Iris pigment epithelial cell (primary cell): ENCODE measurements at places on chromosomes 5 and 9.

DNA sequence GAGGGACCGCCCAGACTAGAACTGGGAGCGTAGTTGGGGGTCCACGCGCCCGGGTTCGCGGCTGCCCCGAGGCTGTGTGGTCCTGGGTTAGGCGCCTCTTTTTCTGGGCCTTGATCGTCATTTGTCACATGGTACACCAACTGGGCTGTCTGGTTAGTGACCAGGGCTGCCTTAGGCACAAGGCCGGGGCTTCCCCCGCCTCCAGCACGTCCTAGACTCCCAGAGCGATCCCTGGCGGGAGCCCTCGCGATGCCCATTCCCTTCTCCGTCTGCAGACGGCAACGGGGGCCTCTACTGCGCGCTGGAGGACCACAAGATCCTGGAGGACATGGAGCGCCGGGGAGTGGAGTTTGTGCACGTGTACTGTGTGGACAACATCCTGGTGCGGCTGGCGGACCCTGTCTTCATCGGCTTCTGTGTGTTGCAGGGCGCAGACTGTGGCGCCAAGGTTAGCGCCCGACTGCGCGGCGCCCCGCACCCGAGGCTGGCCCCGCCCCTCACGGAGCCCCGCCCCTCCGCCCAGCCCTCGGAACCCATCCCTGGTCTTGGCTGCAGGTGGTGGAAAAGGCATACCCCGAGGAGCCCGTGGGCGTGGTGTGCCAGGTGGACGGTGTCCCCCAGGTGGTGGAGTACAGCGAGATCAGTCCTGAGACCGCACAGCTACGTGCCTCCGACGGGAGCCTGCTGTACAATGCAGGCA, 1.5 kb downstream of the UAP1L1 start:
- no peak for DNase-seq

- DNase-seq = no peak
Measured at GRCh38 chr9:89820337-89820736, 215.5 kb downstream of the GADD45G start.

- no peak for DNase-seq
Measured at GRCh38 chr9:131717719-131718460, 22.0 kb downstream of the RAPGEF1 start.

DNA sequence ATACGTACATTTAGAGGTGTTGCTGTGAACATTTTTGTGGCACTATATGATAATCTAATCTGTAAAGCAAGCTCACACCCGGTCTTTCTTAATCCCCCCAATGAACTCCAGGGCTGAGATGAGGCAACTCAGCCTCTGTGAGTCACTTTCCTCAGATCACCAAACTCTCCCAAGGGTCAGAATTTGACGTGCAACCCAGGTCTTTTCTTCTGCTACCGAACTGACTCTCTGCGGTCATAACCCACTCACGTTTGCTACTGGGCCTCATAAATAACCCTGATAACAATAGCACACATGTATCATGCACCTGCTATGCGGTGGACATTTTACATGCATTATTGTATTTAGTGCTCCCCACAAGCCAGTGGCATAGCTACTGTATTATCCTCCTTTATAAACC, 153.1 kb downstream of the DROSHA start:
- peak; percentile 89 for DNase-seq

GRCh38 chr5:10982626-10983025, 221.6 kb upstream of the DAP start:
- DNase-seq = no peak

DNA sequence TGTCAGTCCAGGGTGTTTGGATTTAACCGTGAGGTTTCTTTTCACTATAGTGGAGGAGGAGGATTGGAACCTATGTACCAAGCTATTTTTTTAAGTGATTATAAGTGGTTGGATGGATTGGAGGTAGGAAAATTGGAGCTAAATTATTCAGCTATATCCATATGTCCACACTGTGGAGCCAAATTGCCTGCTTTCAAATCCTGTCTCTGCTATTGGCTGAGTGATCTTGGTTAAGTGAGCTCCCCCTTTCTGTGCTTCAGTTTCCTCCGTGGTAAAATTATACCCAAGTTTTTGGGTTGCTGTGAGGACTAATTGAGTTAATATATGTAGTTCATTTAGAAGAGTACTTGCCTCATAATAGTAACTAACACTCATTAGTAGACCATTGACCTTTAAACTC, 2.5 kb downstream of the CENPP start:
- peak; percentile 76 for DNase-seq

DNA sequence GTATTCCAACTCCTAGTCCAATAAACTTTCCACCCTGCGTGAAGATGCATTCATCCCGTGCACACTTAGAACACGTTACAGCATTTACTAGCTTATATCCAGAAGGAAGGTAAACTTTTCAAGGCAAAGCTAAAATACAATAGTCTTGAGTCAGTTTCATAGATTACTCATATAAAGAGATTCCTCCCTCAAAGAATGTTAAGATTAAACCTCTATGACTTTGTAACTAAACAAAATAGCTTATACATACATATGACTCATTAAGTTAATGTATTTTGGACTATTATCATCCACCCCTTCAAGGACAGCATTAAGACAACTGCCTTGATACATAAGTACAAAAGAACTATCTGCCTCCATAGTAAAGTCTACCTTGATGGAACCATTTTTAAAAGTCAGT, 36.1 kb downstream of the TLE1 start:
- DNase-seq = peak; percentile 56

DNA sequence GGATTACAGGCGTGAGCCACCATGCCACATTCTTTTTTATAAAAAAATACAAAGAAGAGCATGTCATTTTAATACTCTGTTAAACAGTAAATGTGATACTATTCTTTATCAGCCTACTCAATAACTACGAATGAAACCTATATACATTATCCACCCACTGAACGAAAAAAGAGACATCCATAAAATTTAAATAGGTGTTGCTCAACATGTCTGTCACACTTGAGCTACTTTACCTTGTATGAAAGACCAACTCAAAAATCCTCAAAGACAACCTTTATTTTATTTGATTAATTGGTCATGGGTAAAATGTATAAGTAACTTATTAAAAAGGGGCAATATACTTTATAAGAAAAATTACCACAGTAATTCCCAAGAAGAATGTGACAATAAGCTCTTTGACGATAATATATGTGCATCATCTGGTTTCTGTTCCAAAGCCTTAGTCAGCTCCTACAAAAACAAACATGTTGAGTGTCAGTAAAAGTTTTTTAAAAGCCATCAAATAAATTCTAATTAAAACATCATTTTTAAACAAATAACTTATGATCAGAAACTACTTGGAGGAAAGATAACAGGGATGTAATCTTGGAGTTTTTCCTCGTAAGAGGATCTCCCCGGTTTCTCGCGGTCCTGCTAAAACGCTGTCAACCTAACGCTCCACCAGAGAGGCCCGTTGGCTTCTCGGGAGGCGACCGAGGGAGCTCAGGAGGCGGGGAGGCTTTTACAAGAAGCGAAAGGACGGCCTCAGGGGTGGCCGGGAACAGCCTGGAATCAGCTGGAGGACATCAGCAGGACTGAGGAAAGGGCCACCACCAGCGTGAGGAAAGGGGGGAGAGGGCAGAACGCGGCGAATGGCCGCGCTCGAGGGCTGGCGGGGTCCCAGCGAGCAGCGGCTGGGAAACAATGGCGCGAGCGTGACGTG, 13.5 kb upstream of the ANKRD18B start:
- DNase-seq = peak; percentile 65

GRCh38 chr5:1568201-1568979, 44.6 kb upstream of the LPCAT1 start:
- DNase-seq = peak; percentile 93

- DNase-seq = peak; percentile 49
Measured at GRCh38 chr9:72839085-72839484, 113.8 kb downstream of the ALDH1A1 start.

- DNase-seq = no peak
Measured at GRCh38 chr9:126975327-126976220, 61.0 kb downstream of the RALGPS1 start.

- DNase-seq = peak; percentile 62
Measured at GRCh38 chr9:21450733-21451394, 10.6 kb downstream of the IFNA1 start.

- DNase-seq = peak; percentile 63
Measured at GRCh38 chr9:36995927-36996705, 38.0 kb downstream of the PAX5 start.

DNA sequence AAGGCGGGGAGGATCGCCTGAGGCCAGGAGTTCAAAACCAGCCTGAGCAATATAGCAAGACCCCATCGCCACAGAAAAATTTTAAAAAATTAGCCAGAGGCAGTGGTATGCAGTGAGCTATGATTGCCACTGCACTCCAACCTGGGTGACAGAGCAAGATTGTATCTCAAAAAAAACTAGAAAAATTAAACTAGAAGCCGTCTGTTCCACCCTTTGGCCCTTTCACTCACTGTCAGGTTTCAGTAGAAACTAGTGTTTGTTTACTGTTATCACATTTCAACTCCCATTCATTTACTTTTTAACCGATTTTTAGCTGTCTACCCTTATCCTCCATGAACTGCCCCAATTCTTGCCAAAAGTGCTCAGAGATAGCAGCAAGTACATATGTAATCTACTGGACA, 8.3 kb downstream of the UGCG start:
- no peak for DNase-seq

GRCh38 chr9:69760278-69760610, 433 bp upstream of the PTAR1 start:
- DNase-seq = no peak

DNA sequence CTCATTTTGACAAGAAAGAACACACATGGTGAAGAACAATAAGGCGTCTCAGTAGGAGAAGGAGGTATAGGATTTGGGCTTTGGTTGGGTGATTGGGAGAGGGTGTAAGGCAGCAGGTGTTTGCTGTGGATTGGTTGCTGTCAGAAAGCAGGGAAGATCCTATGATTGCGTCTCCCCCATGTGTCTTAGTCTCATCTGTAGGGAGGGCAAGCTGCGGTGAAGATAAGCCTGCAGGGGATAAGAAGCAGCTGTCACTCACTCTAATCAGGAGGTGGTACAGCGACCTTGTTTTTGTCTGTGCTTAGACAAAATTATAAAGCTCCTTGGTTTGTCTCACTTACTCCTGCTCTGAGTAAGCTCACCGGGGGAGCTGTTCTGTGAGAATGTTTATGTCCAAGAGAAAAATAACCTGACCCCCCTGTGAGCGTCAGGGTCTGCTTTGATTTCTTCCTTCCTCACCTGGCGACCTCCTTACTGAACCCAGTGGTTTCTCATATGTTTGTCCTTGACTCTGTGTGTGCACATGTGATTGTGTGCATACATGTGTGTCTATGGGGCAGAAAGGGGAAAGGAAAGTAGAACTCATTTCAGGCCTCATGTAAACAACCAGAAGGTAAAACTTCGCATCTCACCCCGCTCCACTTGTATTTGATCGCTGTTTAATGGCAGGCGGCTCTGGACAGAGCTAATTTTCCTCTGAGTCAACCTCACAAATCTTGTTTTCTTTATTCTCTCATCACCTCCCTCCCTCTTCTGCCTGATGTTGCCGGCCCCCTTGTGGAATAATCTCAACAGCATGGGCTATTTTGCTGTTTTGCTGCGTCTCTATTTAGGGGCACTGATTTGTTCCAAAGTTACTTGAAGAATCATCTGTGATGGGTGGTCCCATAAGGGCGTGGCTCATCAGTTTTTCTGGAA, 105.6 kb downstream of the TENT4A start:
- no peak for DNase-seq

GRCh38 chr5:5767286-5767928, 344.9 kb downstream of the ICE1 start:
- DNase-seq = no peak

- no peak for DNase-seq
Measured at GRCh38 chr9:98520221-98520960, 188.3 kb downstream of the GABBR2 start.

DNA sequence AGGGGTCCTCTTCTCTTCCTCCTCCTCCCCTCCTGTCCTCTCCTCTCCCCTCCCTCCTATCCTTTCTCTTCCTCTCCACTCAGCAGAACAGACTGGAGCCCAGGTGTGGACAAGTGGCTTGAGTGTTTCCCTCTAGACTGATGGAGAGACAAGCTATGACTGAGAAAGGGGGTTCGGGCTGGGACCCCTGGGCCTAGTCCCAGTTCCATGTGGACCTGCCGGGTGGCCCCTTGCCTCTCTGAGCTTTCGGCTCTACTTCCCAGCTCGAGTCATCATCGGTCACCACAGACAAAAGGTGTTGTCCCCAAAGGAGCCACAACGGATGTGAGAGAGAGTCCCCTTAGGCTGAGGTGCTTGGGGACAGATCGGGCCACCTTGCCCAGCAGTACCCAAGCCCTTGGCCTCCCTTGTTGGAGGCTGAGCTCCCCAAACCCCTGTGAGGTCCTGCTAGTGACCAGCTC, 3.4 kb upstream of the RXRA start:
- no peak for DNase-seq

GRCh38 chr5:8615142-8615858, 746.4 kb downstream of the MTRR start:
- DNase-seq = no peak

- DNase-seq = no peak
Measured at GRCh38 chr5:136103118-136103517, 29.5 kb upstream of the SMAD5 start.

DNA sequence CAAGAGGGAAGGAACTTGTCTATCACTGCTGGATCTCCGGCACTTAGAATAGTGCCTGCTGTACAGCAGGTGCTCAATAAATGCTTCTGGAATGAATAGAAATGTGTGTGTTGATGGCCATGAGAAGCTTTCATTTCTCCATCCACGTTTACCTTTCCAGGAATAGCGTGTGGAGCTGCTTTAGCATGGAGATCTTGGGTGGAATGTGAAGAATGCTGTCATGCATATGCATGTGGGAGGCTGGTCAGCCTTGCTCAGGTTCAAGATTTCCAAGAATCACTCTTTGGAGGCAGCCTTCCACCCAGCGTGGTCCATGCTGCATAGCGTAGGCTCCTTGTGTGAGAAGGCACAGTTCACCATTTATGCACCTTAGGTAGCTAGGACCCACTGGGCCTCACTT, 19.2 kb downstream of the COL15A1 start:
- no peak for DNase-seq

DNA sequence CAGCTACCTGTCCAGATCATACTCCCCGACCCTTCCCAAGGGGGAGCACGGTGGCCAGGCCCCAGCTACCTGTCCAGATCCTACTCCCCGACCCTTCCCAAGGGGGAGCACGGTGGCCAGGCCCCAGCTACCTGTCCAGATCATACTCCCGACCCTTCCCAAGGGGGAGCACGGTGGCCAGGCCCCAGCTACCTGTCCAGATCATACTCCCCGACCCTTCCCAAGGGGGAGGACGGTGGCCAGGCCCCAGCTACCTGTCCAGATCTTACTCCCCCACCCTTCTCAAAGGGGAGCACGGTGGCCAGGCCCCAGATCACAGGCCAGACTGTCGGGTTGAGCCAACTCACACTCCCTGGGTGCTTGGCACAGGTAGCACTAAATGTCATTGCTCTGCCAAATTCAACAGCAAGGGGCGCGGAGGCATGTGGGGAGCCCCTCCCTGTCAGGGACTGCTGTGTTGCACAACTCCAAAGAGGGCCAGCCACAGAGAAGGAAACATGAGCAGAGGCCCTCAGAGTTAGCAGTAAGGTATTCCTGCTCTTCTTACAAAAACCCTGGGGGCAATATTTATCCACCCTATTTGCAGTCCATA, 136.9 kb downstream of the OLFM1 start:
- no peak for DNase-seq

GRCh38 chr5:1050423-1051365, 42.1 kb downstream of the NKD2 start:
- DNase-seq = no peak
